KG1 (cell line): ENCODE measurements at places on chromosomes 7 and 10.

DNA sequence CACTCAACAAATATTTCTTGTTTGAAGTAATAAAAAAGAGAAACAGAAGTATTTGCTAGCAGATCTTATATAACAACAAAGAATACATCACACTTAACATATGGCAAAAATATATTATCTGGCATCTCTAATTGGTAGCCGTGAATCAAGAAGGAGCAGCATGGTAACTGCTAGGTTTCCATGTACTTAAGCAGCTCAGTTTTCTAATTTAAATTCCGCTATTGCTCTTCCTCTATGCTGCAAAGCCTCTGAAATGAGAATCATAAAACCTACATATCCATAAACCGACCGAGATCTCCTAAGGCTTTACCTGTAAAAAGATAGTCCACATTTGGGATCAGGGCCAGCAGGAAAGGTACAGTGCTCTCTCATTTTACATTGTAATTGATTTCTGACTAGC lies 76.6 kb upstream of the PTPRZ1 start:
- no peak for DNase-seq

GRCh38 chr10:74083304-74083703 lies 67.3 kb downstream of the AP3M1 start:
- no peak for DNase-seq

- no peak for DNase-seq
Observed at GRCh38 chr10:124599588-124600050, 138.0 kb downstream of the LHPP start.

DNA sequence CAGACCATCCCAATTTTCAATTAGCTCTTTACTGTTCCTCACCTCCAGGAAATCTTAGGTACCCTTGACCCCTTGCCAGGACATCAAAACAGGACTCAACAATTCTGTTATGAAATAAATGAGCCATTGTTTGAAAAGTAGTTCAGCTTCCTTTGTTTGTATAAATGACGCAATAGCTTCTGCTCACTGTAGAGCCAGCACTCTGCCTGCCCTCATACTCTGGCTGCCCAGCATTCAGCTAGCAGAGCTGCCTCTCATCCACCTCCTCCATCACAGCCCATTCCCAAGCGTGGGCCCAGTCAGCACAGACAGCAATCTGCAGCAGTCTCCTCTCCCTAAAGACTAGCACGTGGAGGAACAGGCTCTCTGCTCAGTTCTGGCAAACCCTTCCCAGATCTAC lies 478.6 kb downstream of the GRID1 start:
- DNase-seq: no peak

DNA sequence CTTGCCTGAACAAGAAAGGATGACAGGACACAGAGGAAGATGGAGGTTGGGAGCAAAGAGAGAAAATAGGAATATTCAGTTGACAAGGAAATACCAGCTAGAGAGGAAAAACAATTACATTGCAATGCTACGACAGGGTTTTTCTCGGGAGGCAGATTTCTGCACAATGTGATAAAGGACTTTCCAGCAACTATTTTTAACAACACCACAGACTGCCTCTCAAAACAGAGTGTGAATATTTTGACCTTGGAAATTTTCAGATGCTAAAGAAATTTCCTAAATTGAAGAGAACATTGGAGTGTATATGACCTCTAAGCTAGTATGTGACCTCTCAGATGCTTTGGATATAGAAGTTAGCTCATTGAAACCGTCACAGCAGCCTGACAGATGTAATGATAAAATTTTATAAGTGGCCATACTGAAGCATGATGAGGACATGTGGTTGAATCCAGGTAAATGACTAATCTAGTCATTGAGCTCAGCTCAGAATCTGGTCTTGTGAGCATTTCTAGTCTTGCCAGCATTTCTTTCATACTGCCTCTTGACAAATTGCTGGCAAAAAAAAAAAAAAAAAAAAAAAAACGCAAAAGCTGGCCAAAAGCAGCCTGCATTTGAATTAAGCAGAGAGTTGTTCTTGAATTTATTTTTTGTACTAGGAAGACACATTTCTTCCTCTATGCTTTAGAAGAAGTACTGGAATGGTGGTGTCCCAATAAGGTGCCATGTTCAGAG lies 24.4 kb downstream of the GPR141 start:
- DNase-seq: no peak

GRCh38 chr10:70566515-70567290 lies 35.8 kb downstream of the PRF1 start:
- no peak for DNase-seq

DNA sequence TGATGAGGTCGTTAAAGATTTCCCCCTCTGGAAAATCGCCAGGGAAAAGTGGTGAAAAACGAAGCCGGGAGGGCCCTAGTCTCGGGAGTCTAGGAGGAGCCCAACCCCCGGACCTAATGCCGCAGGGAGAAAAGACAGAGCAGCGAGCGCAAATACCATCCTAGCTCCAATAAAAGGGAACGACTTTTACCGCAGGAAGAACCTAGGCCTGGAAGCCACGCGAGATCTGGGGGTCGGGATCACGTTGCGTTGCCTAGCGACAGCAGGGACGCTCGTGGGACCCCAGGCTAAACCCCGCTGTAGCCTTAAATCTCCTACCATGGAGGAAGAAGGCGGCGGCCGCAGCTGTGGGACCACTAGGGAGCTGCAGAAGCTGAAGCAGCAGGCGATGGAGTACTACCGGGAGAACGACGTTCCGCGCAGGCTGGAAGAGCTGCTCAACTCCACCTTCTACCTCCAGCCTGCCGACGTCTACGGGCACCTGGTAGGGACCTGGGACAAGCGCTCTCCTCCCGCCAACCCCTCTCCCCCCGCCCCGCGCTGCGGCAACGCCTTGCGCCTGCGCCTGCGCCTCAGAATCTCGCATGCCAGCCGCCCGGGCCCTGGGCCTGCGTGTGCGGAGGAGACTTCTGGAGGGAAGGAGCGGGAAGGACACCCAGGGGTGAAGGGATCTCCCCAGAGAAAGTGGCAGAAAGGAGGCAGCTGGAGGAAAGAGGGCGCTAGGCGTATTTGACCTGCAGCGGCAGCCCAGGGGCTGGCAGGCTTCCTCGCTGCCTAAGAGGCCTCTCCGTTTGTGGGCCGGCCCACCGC lies at the start of gene ENO4:
TSS of gene ENO4 (plus strand) at position 252 of the 810 bp plus-strand sequence. CDS start at position 320, 68 bp downstream.
- no peak for DNase-seq

DNA sequence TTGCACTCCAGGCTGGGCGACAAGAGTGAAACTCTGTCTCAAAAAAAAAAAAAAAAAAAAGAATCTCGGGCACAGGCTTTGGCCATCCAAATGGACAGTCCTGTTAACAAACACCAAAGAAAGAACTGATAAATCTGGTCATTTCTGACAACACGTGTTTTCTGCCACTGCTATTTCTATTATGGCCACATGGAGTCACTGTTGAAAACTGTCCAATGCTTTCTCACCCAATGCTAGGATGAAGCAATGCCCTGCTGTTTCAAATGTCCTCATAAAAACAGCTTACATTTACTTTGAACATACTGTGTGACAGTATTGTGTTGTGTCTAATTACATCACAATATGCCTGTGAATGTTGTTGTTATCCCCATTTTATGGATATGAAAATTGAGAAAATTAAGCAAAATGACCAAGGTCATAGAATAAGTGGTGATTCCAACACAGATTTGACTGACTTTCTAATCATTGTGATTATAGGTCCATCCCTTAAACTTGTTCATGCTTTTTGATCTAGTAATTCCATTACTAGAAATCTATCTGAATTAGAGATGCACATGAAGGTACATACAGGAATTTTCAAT lies 19.9 kb upstream of the MAP3K8 start:
- peak; percentile 35 for DNase-seq
